NCI-H748 treated with DMSO at 0.1 percent for 48 hours (cell line): ENCODE measurements at places on chromosomes 16 and 17.

- no peak for DNase-seq
Observed at GRCh38 chr17:67517325-67517724, 140.2 kb downstream of the PITPNC1 start.

GRCh38 chr17:51711581-51711980 lies 446.9 kb downstream of the CA10 start:
- no peak for DNase-seq

DNA sequence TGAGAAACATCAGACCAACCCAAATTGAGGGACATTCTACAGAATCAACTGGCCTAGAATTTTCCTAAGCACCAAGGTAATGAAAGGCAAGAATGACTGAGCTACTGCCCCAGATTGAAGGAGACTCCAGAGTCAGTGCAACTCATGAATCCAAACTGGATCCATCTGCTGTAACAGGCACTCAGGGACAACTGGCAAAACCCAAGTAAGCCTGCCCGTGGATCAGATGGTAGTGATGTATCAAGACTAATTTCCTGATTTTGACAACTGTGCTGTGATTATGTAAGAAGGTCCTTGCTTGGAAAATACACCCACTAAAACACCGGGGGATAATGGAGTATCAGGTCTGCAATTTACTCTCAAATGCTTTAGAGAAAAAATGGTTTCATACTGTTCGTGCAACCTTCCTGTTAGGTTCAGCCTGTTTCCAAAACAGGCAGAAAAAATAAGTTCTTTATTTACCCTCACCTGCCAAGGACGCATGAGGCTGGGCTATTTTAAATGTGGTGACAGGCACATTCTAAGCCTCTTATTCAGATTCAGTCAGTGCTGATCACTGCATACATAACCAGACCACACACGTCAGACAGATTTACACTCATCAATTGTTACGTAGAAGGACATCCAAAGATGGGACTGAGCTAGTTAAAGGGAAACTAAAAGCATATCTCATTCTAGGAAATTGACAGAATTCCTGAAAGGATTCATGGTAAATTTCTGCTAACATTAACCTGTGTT lies 7.0 kb downstream of the MBTPS1 start:
- DNase-seq = no peak

DNA sequence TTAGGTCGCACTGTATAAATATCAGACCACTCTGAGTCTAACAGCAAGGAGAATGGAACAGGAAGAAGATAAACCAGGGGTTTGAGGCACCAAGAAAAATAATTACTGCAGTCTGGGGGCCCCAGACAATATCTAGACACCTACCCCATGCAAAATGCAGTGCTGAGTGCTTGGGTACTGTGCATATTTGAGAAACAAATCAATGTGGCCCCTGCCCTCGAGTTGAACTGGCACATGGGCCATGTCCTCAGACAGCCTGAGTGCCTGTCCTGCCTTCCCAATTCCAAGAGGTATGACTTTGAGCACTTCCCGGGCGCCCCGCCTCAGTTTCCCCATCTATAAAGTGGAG lies 6.2 kb upstream of the CIITA start:
- no peak for DNase-seq

DNA sequence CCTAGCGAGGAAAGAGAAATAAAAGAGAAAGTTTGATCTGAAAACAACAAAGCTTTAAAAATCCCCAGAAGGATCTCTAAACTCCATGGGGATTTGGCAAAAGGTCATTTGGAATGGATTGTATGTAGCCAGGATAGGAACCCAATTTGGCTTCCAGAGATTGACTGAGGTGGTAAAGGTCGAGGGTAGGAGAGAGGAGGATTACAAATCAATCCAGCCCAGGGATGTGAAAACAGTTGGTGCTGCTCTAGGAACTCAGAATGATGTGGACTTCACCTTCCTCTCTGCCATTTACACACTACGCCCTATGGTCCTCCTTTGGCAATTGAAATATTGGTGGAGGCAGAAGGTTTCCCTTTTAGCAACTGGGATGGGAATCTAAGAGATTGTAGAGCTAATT lies 18.8 kb upstream of the SMIM36 start:
- no peak for DNase-seq

DNA sequence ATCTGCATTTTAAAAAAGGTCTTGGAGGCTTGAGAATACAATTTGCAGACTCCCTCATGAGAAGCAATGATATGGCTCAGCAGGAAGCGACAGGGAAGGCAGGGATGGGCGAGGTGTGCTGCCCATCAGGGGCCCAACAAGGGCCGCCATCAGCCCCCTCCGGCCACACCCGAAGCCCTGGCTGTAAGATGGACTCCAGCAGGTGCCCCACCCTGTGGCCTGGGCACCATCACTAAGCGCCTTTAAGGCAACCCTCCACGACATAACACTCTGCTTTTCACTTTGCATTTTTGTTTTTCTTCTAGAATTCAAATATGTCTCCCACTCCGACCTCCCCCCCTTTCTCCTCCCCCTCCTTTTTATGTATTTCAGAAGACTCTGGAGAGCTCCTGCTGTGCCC lies 52.2 kb upstream of the RCVRN start:
- DNase-seq = no peak
